ENCODE measurements at places on chromosomes 1 and 21. TPM values are rescaled to one million over a fixed set of nuclear protein-coding genes. Genes with fewer than 3 reads are reported as not detected.

DNA sequence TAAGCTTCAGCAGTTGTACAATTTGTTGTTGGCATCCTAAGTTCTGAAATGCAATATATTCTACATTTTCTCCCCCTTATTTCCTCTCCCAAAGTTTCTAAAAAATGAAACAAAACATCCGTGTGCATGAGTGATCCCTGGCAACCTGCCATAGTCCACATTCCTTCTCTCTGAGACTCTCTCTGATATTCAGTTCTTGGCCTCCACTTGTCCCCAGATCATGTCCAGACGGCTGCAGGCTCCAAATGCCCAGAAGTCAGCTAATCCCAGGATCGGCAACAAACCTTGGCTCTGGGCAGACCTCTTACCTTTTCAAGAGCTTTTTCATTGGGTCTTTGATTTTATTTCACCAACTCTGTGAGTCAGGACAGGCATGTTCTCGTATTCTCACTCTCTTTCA, 187.8 kb downstream of the ETS2 start:
- no peak overlapping the region for H3K4me3 ChIP-seq
- peaks cover 28% of the 10 kb centered on the region for H3K27me3 ChIP-seq
- H3K36me3 ChIP-seq: no peaks in the 10 kb centered on the region
- H3K27ac ChIP-seq: no peak overlapping the region
- no peak for DNase-seq

GRCh38 chr1:147243228-147243685, 773 bp downstream of the CHD1L start:
- DNase-seq: no peak
- H3K4me1 ChIP-seq: peaks cover 64% of the 10 kb centered on the region
- peak overlapping the region; percentile 81 for H3K27ac ChIP-seq
- H3K4me3 ChIP-seq: peak overlapping the region; percentile 87
- no peaks in the 10 kb centered on the region for H3K27me3 ChIP-seq
- H3K36me3 ChIP-seq: peaks cover 1% of the 10 kb centered on the region

DNA sequence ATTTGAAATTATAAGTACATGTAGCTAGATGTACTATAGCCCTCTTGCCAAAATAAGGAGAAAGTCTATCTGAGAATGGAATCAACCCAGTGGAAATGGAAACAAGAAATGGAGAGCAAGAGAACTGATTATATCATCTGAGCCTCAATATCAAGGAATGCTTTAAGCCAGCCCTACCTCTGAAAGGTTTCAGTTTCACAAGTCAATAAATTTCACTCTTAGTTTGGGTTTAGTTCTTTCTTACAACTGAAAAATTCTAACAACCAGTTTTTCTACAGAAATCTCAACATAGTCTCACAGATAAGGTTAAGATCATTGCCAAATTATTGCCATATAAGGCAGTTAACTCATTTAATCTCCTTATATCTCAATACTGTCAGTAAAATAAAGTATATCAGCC, 80.0 kb downstream of the EPS15 start:
- no peak for DNase-seq
- H3K36me3 ChIP-seq: peaks cover 17% of the 10 kb centered on the region
- no peak overlapping the region for H3K27ac ChIP-seq
- no peak overlapping the region for H3K4me3 ChIP-seq
- no peaks in the 10 kb centered on the region for H3K27me3 ChIP-seq

DNA sequence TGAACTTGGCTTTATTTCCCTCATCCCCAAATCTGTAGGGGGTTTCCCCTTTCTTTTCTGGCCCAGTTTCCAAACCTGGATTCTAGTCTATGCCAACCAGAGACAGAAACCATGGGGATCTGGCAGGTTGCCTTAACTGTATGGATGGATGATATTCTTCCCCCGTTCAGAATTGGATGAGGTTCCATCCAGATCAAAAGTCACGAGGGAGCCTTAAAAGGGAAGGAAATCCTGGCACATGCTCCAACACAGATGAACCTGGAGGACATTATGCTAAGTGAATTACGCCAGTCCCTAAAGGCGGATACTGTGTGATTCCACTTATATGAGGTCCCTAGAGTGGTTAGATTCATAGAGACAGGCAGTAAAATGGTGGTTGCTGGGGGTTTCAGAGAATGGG, 124.4 kb downstream of the HUNK start:
- no peak overlapping the region for H3K4me3 ChIP-seq
- H3K36me3 ChIP-seq: peaks cover 35% of the 10 kb centered on the region
- H3K4me1 ChIP-seq: peaks cover 1% of the 10 kb centered on the region
- no peak for DNase-seq

PRRX1 gene
- 1.5 TPM for total RNA-seq

- no peaks in the 10 kb centered on the region for H3K27me3 ChIP-seq
- no peak for DNase-seq
These were observed 37.1 kb upstream of the USP25 start for GRCh38 chr21:15692711-15693110.

- peaks cover 3% of the 10 kb centered on the region for H3K4me1 ChIP-seq
- H3K36me3 ChIP-seq: no peaks in the 10 kb centered on the region
- peaks cover 64% of the 10 kb centered on the region for H3K27me3 ChIP-seq
- no peak overlapping the region for H3K4me3 ChIP-seq
- no peak overlapping the region for H3K27ac ChIP-seq
These were observed 265.4 kb downstream of the FOXD2 start for GRCh38 chr1:47703156-47703825.

DNA sequence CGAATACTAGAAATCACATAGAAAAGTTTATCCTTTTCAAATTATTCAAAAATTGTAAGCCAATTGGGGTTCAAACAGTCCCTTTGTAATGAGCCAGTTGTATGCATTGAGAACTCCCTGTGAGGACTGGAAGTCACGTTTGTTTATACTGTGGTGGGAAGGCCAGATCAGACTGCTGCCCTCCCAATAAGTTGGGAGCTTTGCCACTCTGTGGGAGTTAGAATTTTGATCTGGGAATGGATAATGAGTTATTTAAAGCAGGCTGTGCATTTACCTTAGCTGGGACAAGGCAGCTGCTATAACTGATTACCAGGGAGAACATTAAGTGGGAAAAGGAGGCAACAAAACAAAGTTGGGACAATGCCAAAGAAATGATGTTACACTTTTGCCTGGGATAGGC, 178.8 kb downstream of the SDCCAG8 start:
- no peaks in the 10 kb centered on the region for H3K27me3 ChIP-seq
- H3K4me1 ChIP-seq: no peaks in the 10 kb centered on the region
- H3K36me3 ChIP-seq: peaks cover 13% of the 10 kb centered on the region
- no peak for DNase-seq

- no peak overlapping the region for H3K4me3 ChIP-seq
- no peaks in the 10 kb centered on the region for H3K4me1 ChIP-seq
- no peaks in the 10 kb centered on the region for H3K36me3 ChIP-seq
- H3K27me3 ChIP-seq: peaks cover 10% of the 10 kb centered on the region
- no peak overlapping the region for H3K27ac ChIP-seq
These were observed 26.5 kb upstream of the MRPS6 start for GRCh38 chr21:34046917-34047316.

TCHHL1 gene
- total RNA-seq: not detected

GRCh38 chr1:155051777-155052398, 772 bp downstream of the ADAM15 start:
- peaks cover 12% of the 10 kb centered on the region for H3K4me1 ChIP-seq
- no peak overlapping the region for H3K27ac ChIP-seq
- no peaks in the 10 kb centered on the region for H3K36me3 ChIP-seq
- DNase-seq: no peak
- H3K4me3 ChIP-seq: peak overlapping the region; percentile 63

DNA sequence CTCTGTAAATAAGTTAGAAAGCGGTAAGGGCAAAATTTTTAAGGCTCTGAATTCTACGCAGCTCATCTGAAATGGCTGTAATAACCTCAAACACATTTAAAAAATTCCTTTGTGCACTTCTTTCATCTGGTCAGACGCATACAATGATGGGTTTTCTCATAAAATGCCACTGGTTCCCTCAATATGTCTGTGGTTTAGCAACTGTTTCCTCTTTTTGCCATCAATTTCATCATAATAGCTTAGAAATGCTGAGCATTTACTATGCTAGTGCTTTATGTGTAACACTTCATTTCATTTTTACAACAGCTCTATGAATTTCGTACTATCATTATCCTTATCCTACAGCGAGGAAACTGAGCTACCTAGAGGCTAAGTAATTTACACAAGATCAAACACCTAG, 35.3 kb upstream of the DMRTA2 start:
- H3K4me1 ChIP-seq: no peaks in the 10 kb centered on the region
- no peak for DNase-seq
- H3K27ac ChIP-seq: no peak overlapping the region

- H3K36me3 ChIP-seq: no peaks in the 10 kb centered on the region
- H3K4me3 ChIP-seq: no peak within 1 kb of the TSS
- H3K4me1 ChIP-seq: no peaks in the 10 kb centered on the region
- H3K27me3 ChIP-seq: peaks cover 66% of the 10 kb centered on the region
- DNase-seq: no peak
- no peak within 1 kb of the TSS for H3K27ac ChIP-seq
These were observed at the start of gene FCRL6 for GRCh38 chr1:159802111-159802510. Gene FCRL6 (plus strand): TSS chr1:159802360. CDS start chr1:159802425, 65 bp downstream.

LCE1A gene
- total RNA-seq: not detected

- peaks cover 11% of the 10 kb centered on the region for H3K27me3 ChIP-seq
- no peaks in the 10 kb centered on the region for H3K4me1 ChIP-seq
- H3K36me3 ChIP-seq: no peaks in the 10 kb centered on the region
- DNase-seq: no peak
- no peak overlapping the region for H3K27ac ChIP-seq
These were observed 216.6 kb upstream of the EDN2 start for GRCh38 chr1:41700986-41701535.

DENND2C gene
- total RNA-seq: 10.4 TPM

GRCh38 chr1:151596166-151596953, 15.5 kb upstream of the SNX27 start:
- H3K4me3 ChIP-seq: no peak overlapping the region
- H3K4me1 ChIP-seq: peaks cover 17% of the 10 kb centered on the region

ANKRD34A gene
- 0.22 TPM for total RNA-seq

APOBEC4 gene
- not detected for total RNA-seq

GRCh38 chr21:33901412-33902288, 14.0 kb downstream of the ATP5PO start:
- H3K4me1 ChIP-seq: no peaks in the 10 kb centered on the region
- peaks cover 24% of the 10 kb centered on the region for H3K36me3 ChIP-seq
- H3K4me3 ChIP-seq: no peak overlapping the region
- peaks cover 2% of the 10 kb centered on the region for H3K27me3 ChIP-seq

- H3K4me3 ChIP-seq: no peak overlapping the region
- no peaks in the 10 kb centered on the region for H3K4me1 ChIP-seq
- peak; percentile 68 for DNase-seq
- no peaks in the 10 kb centered on the region for H3K36me3 ChIP-seq
- no peak overlapping the region for H3K27ac ChIP-seq
These were observed 33.4 kb upstream of the TENT5B start for GRCh38 chr1:27045973-27046558.

- H3K27ac ChIP-seq: no peak overlapping the region
- H3K4me1 ChIP-seq: no peaks in the 10 kb centered on the region
- no peaks in the 10 kb centered on the region for H3K36me3 ChIP-seq
- H3K27me3 ChIP-seq: peaks cover 9% of the 10 kb centered on the region
- DNase-seq: no peak
- H3K4me3 ChIP-seq: no peak overlapping the region
These were observed 254.4 kb downstream of the RHOU start for GRCh38 chr1:228989676-228989991.

PDC gene
- total RNA-seq: not detected

DNA sequence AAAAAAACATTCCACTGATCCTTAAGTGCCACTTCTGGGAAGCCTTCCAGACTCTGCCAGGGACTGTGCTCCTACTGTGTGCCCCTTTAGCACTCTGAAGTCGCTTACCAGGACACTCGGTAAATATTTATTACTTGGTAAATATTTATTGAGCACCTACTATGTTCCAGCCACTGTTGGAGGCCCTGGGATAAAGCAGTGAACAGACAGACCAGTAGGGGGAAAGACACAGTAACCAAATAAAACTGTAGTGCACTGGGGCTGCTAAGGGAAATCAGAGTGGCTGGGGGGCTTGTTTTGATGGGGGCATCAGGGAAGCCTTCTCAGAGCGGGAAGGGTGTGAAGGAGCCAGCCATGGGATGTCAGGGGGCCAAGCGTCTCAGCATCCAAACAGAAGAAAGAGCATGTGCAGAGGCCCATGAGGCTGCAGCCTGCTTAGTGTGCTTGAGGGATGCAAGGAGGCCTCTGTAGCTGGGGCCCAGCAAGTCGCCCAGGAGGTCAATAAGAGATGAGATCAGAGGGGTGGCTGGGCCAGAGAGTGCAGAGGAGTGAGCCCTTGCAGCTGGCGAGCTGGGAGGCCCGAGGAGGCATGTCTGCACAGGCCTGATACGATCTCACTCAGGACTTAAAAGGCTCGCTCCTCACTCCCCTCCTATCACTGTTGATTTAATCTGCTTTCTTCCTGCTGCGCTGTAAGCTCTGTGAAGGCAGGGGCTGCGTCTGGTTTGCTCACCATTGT, 28.6 kb downstream of the KAZN start:
- H3K4me1 ChIP-seq: peaks cover 12% of the 10 kb centered on the region
- no peak overlapping the region for H3K27ac ChIP-seq
- no peaks in the 10 kb centered on the region for H3K36me3 ChIP-seq
- no peak overlapping the region for H3K4me3 ChIP-seq
- DNase-seq: no peak

MPL gene
- not detected for total RNA-seq

- DNase-seq: no peak
- H3K4me1 ChIP-seq: peaks cover 19% of the 10 kb centered on the region
- peaks cover 2% of the 10 kb centered on the region for H3K36me3 ChIP-seq
- H3K4me3 ChIP-seq: no peak overlapping the region
- no peaks in the 10 kb centered on the region for H3K27me3 ChIP-seq
These were observed 36.9 kb upstream of the C1orf105 start for GRCh38 chr1:172383536-172383935.

DNA sequence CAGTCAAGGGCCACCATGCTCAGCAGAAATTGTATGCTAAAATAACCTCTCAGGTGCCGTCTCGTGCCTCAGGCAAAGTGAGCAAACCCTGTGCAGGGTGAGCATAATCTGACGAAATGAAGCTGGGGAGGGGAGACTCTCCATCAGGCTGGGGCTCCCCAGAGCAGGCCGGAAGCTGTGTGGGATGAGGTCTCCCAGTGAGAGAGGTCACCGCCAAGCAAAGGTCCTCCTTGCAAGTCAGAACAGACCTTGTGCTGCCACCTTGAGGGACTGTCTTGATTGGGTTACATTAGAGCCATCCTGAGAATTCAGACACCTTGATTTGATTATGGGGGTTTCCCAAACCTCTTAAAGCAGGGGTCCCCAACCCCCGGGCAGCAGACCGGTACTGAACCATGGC, 64.2 kb downstream of the ZNF684 start:
- H3K4me3 ChIP-seq: no peak overlapping the region
- no peak overlapping the region for H3K27ac ChIP-seq
- H3K27me3 ChIP-seq: peaks cover 21% of the 10 kb centered on the region
- H3K4me1 ChIP-seq: no peaks in the 10 kb centered on the region
- DNase-seq: no peak
- no peaks in the 10 kb centered on the region for H3K36me3 ChIP-seq

DNA sequence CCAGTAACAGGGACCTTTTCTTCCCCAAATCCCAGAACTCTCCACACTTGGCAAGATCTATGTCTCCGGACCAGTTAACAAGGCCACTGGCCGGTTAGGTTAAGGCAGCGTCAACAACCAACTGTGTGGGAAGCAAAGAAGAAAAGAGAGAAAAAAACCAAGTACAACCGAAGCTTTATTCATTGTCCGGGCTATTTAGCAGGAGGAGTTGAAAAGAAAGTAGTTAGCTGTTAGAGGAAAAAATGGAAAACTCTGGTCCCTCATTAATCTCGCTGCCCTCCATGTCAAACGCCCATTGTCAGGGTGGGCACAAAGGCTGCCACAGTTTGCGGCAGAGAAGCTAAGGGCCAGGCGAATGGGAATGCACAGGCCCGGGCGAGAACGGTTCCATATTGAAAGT, 49.3 kb upstream of the GRIK3 start:
- no peak overlapping the region for H3K4me3 ChIP-seq
- peaks cover 17% of the 10 kb centered on the region for H3K27me3 ChIP-seq
- DNase-seq: no peak

ODF2L gene
- 113 TPM for total RNA-seq

- H3K4me1 ChIP-seq: peaks cover 21% of the 10 kb centered on the region
- H3K27me3 ChIP-seq: no peaks in the 10 kb centered on the region
- peaks cover 11% of the 10 kb centered on the region for H3K36me3 ChIP-seq
- no peak for DNase-seq
- peak overlapping the region; percentile 35 for H3K27ac ChIP-seq
These were observed 1.8 kb downstream of the MFN2 start for GRCh38 chr1:11982010-11982392.

Measured in progenitor cell of endocrine pancreas (in vitro differentiated cells).